Stimulated activated CD4-positive, alpha-beta T cell treated with anti-CD3 and anti-CD28 coated beads, TNF-alpha, amount 100 ng/mL, for 4 hours (primary cell): ENCODE measurements at places on chromosomes 2 and 18.

- DNase-seq = no peak
Observed at GRCh38 chr2:45009303-45009927, at the start of gene SIX2. Gene SIX2 (minus strand): TSS chr2:45009452. CDS start chr2:45009110, 342 bp downstream.

DNA sequence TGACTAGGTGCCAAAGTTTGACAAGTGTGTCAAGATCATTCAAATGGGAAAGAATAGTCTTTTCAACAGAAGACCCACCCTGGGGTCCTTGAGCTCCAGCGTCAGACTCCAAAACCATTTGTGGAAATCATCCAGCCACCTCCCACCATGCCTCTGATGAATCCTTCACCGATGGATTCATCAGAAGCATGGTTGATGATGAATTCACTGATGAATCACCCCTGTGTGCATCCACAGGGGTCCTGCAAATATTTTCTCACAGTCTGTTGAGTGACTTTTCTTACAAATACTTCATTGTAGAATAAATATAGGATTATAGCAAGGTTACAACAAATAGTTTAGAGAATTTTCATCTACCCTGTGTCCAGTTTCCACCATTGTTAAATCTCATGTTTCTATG, 4.3 kb downstream of the UGT1A9 start:
- no peak for DNase-seq

DNA sequence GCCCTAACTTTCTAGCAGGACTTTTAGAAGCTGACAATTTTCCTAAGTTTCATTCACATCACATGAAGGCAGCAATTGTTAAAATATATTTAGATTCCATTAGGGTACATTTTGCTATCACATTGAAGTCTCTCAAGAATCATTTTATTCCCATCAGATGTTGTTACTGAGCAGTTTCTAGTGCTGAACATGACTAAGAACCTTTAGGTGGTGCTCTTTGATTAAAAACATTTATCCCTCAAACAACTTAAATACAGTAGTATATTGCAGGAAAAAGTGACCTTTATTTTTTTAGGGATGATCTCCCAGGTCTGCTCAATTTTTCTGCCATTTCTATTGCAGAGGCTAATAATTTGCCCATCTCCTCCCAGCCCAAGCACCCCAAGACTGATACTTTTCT, 22.9 kb upstream of the NARS1 start:
- no peak for DNase-seq

GRCh38 chr18:60100778-60101177, 201.0 kb downstream of the PMAIP1 start:
- no peak for DNase-seq

- DNase-seq = no peak
Observed at GRCh38 chr2:173652311-173652710, 297.6 kb downstream of the CDCA7 start.

DNA sequence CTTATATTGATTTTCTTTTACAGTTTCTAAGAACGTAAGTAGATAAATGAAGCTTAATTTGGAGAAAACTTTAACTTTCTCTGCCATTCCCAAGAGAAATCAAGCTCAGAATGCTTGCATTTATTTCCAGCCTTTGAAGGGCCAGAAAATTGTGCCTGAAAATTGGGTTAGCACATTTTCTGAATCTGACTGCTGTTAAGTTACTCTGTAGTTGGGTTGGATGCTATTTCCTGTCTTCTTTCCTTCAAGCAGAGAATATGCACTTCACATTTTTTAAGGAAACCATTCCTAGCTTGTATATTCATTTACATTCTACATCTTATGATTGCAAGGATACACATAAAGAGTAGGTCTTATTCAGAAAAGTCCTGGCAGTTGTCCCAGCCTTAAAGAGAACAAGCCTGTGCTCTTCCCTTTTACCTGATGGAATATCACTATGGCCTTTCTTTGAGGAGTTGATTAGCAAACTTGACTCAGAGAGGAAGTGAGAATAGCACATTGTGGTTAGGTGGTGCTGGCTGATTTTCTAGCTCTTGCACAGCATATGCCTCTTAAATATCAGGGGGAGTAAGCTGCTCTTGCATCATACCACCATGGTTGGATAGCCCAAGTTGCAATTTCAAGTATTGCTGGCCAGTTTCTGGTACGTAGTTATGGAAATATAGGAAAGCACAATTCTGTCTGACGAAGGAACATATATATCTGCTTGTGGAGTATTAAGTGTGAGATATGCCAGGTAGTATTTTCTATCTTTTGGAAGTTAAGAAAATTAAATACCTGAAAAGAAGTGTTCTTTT, 133.7 kb downstream of the COMMD1 start:
- DNase-seq = no peak

GRCh38 chr2:134120406-134120732, 133.5 kb upstream of the MGAT5 start:
- no peak for DNase-seq

GRCh38 chr2:175462246-175462645, 280.7 kb upstream of the ATP5MC3 start:
- DNase-seq = no peak

- no peak for DNase-seq
Observed at GRCh38 chr2:216665242-216665641, 30.1 kb downstream of the IGFBP5 start.

DNA sequence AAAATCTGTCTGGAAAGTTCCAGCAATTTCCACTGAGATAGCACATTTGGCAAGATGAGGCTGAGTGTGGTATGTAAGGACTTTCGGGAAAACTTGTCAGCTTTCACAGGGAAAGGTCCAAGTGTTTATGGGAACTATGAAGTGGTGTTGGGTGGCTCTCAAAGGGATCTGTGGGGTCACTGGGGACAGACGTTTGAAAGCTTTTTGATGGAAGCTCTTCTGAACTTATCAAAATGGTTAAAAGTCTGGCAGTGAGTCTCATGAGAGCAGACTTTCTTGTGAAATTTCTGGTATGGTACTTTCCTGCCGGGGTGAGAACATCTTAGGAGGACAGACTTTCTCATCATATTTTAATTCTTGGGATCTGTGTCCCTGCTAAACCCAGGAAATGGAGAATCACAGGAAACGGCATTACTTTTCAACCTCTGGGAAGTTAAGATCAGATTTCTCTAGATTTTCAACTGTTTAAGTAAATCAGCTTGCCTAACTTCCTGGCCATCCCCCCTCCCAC, 546.3 kb upstream of the ZEB2 start:
- no peak for DNase-seq

GRCh38 chr18:36247036-36247435, 50.5 kb upstream of the FHOD3 start:
- no peak for DNase-seq

- DNase-seq = no peak
Observed at GRCh38 chr2:67600222-67600871, 203.2 kb downstream of the ETAA1 start.

GRCh38 chr18:79677221-79677620, 2.4 kb upstream of the CTDP1 start:
- DNase-seq = no peak

DNA sequence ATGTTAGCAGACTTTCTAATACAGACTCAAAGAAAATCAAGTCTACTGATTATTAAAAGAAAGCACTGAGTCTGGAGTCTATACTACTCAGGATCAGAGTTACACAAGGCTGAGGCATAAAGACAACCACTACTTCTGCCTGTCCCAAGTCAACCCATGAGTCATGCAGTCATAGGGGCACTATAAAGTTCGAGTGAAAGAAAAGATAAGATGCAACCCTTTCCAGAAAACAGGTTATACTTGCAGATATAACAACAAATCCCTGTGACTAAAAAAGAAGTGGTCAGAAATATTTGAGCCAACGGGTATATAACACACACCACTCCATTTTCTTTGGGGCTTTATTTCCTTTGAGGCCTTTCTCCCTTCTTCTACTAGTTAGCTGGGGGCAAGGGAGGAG, 18.6 kb upstream of the SCRN3 start:
- DNase-seq = no peak
